ENCODE measurements at places on chromosomes 7 and 10. TPM values are rescaled to one million over a fixed set of nuclear protein-coding genes. Genes with fewer than 3 reads are reported as not detected.

Gene CDK1
- 52.1 TPM for total RNA-seq

Gene MKI67
- total RNA-seq = 1.8 TPM

Gene SRRM3
- total RNA-seq = 2.8 TPM

Gene CYP2W1
- not detected for total RNA-seq

Gene POLR3A
- 17.9 TPM for total RNA-seq

Gene RPEL1
- under 0.01 TPM for total RNA-seq

Gene NYAP1
- 1.3 TPM for total RNA-seq

Gene ELAPOR2
- total RNA-seq = 4.2 TPM

Gene HDAC9
- 5.2 TPM for total RNA-seq

Gene GIMAP5
- not detected for total RNA-seq

Gene COL17A1
- total RNA-seq = under 0.01 TPM

Gene SKIDA1
- total RNA-seq = 0.99 TPM

Gene BLVRA
- total RNA-seq = 67.6 TPM
